Activated CD8-positive, alpha-beta memory T cell treated with anti-CD3 and anti-CD28 coated beads for 1 hour (primary cell): ENCODE measurements at places on chromosomes 5 and 9.

- no peak for DNase-seq
Observed at GRCh38 chr5:54883374-54884194, 101.8 kb downstream of the ESM1 start.

DNA sequence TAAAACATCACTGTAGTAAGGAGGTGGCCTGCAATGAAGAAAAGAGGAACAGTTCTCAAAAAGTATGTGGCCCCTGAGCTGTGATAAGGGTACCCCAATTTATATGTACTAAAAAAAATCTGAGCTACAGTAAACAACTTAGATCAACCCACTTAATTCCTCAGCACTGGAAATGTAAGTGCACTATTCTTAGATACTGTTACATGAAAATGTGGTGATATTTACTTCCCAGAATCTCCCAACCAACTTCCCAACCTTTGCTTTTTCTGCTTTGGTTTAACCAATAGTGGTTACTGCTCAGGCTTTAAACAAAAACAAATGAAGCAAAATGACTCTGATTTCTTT lies 114.8 kb downstream of the SEMA5A start:
- no peak for DNase-seq

DNA sequence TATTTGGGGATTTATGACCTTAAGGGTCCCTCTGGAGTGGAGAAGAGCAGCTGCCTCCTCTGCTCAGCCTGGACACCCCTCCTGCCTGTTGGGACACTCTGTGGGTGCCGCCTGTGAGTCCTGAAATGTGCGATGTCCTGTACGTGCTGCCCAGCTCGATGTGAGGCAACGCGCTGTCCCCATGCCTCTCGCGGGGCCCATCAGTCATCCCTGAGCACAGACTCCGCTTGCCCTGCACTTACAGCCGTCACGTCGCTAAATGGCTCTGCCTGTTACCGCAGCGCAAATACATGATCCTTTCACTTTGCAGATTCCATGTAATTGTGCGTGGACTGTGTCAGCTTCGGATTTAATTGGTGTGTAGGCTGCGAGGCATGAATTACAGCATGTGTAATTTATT lies 27.1 kb downstream of the IRX4 start:
- DNase-seq, result no peak

DNA sequence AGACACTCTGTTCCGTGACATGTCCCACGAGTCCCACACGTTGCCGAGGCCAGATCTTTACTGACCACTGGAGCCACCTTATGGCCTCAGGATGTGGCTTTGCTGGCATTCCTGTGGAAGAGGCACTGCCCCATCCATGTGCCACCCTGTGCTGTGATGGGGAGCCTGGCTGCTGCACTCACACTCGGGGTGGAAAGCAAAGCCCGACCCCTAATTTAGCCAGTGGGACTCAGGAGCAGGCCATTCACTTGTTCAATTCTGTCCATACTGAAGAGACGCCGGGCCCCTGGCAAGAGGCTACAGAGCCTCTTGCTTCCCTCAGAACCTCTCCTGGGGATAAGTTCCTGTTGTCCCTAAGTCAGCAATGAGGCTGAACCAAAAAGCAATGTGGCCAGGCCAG lies 18.6 kb upstream of the CEP72 start:
- DNase-seq, result no peak

- DNase-seq, result no peak
Observed at GRCh38 chr9:127991017-127991756, 10.4 kb upstream of the EEIG1 start.

GRCh38 chr5:62974623-62975022 lies 396.0 kb downstream of the LRRC70 start:
- DNase-seq, result no peak

DNA sequence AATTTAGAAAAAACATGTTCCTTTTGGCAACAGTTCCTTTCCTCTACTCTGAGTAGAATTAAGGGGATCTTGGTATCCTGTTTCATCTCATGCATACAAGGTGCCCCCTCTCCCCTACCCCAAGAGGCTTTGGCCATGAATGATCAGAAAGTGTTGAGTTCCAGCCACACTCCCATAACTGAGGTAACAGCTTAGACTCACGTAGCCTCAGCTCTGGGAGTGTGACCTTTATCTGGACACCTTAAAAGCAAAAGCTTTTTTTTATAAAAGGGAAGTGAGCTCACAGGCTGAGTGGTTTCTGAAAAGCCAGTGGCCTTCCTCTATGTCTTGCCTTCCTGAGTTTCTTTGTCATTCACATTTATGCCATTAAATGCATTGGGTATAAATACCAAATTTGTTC lies 900 bp upstream of the HAVCR2 start:
- no peak for DNase-seq

- peak; percentile 4 for DNase-seq
Observed at GRCh38 chr9:35954942-35955546, 2.9 kb downstream of the OR2S2 start.

- DNase-seq, result no peak
Observed at GRCh38 chr9:111029260-111029659, 9.0 kb downstream of the LPAR1 start.

DNA sequence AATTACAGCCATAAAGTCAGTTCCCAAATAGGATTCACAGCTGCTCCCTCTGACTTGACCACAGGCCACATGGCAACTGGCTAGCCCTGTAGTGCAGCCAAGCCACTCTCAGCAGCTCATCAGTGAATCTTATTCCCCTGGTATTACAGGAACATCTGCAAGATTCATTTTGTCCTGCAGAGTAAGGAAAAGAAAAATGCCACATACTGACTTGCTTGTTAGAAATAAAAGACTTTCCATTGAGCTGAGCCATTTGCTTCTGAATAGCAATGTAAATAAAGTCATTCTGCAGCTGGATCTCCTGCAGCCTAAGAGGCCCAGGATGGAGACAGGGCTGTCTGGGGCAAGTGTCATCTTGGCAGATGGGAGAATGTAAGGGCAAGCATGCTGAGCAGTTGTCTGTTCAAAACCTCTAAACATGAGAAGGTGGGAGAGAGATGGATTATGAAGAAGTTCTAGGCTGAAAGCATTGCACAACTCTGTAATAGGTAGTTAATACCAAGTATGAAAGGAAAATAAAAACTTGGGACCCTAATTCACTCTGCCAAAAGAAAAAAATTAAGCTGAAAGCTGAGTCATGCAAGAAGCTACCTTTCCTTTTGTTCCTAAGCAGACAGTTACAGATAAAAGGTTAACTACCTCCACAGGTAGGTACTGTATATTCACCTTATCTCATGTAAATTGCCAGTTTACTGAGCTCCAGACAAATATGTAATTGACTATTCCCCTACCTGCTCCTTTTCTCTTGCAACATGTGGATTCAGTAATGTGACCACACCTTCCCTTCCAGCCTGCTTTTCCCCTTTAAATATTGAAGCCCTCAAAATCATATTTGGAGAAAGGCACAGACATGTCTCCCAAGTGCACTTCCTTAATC lies 244.4 kb upstream of the RAI14 start:
- DNase-seq, result no peak

GRCh38 chr9:84170521-84171141 lies 169.9 kb downstream of the SLC28A3 start:
- DNase-seq, result no peak

GRCh38 chr9:10661994-10662393 lies 49.2 kb upstream of the PTPRD start:
- no peak for DNase-seq

- DNase-seq, result no peak
Observed at GRCh38 chr9:92397853-92398252, 6.5 kb downstream of the OGN start.

DNA sequence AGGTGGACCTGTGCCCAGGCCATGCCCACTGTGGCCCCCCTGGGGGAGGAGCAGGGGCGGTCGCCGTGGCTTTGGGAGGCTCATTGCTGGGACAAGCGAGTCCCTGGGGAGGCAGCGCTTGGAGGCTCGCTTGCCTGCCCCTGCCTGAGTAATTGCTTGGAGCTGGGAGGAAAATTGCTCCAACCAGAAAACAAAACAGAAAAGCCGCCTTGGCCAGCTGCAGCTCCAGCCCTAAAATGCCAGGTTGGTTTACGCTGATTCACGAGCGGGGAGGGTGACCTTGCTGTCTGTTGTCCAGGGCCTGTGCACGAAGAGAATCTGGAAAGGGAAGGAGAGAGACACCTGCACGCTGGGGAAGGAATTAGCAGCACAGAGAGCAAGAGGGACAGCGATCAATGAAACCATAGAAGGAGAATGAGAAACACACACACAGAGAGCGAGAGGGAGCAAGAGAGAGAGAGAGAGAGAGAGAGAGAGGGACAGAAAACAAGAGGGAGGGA lies 25.3 kb downstream of the NTNG2 start:
- DNase-seq, result no peak

DNA sequence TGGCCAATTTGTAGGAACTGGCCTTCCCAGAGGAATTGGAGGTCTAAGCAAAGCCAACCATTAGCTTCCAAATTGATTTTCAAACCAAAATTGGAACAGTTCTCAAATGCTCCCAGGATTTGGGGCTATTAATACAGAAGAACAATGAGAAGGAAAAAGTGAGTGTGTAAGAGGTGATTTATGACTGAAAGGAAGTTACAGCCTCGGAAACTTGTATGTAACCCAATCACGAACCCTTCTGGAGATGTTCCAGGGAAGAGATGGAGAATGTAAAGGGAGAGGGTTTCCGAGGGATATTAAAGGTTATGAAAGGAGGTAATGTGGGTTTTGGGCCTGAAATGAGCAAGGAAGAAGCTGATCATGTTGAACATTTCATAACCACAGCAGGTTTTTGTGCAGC lies 93.2 kb upstream of the CXCL14 start:
- no peak for DNase-seq

DNA sequence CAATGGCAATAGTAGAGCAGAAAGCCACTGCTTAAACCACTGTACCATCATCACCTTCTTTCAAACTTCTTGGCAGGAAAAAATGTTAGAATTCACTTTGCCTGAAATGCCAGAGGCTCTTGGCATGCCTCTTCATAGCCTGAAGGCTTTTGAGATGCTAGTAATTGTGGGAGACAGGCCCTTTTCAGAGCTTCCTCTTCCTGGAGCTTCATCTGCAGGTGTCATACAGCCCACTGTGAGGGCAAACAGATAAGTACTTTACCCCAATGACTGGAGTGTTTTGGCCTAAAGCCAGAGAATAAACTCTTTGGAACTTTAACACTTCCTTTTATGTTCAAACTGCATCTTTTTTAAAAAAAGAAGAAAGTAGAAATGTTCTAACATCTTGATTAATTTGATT lies 81.3 kb upstream of the TMEM171 start:
- DNase-seq, result no peak

DNA sequence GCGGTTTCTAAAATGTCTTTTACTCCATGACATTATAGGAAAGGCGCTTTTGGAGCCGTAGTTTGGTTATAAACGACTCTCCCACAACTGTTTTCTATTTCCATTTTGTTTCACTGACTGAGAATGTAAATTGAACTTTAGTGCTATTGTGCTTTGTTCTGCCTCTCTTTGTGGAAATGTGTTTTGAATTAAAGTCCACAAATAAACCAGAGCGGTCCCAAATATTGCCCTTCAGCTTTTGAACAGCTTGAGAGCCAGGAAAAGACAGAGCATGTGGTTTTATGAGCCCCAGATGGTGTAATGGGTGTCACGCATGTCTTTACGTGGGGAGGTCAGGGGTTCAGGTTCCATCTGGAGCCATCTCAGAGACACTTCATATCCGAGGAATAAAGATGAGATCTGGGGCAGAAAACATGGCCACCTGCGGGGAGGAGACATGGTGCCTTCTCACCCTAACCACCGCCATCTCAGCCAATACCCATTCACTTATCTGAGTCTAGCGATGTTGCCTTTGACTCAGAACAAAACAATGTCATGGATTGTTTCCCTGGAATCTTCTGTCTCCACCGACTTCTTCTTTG lies 42.5 kb upstream of the ROR2 start:
- no peak for DNase-seq

- DNase-seq, result no peak
Observed at GRCh38 chr9:28086881-28087280, 513.6 kb upstream of the C9orf72 start.

GRCh38 chr9:87278971-87279733 lies 218.5 kb upstream of the DAPK1 start:
- DNase-seq, result no peak

DNA sequence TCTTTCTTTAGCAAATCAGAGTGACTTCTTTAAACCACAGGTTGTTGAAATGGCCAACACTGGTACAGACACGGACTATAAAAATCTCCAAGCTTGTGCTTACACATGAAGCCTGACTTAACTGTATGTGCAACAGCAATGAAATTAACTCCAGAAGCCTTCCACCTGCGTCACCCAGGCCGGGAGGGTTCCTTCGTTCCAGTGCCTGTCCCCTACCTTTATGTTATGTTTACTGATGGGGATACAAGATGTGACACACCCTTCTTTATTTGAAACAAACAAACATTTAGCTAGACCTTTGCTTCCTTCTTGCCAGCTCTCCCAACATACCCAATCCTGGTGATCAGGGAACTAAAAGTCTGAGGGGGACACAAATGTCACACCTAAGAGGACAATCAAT lies 66.0 kb downstream of the GOLPH3 start:
- no peak for DNase-seq

DNA sequence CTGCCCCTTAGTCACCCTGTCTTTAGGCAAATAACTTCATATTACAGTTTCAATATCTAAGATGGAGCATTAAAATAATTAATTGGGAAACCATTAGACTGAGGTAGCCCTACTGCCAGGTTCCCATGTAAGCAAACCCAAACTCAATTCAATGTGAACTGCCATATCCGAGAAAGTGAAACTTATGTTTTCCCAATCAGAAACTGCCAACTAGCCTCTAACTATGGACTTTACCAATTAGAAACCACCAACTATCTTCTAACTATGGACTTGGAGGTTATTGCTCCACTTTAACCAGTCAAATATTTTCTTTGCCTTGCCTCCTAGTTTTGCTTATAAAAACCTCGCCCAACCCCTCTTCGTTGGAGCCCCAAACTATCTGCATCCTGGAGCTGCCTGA lies 218.5 kb downstream of the ENC1 start:
- DNase-seq, result no peak

- DNase-seq, result no peak
Observed at GRCh38 chr5:40675396-40676133, 4.2 kb upstream of the PTGER4 start.

DNA sequence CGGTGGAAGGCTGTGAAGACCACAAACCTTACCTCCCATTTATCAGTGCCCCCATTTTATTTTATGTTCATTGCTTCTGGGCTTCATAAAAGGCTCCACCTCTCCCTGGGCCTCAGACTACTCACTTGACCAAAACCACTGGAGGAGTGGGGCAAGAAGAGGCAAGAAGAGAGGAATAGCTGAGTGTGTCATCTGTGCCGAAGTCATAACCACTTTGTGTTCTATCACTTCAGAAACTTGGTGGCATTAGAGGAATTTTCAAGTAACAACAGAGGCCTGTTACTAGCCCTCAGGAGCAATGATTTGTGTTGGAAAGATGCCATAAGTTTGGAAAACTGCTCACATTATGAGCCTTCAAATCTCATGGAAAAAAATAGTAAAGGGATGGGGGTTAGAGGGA lies 88.7 kb upstream of the PIK3R1 start:
- DNase-seq, result no peak

DNA sequence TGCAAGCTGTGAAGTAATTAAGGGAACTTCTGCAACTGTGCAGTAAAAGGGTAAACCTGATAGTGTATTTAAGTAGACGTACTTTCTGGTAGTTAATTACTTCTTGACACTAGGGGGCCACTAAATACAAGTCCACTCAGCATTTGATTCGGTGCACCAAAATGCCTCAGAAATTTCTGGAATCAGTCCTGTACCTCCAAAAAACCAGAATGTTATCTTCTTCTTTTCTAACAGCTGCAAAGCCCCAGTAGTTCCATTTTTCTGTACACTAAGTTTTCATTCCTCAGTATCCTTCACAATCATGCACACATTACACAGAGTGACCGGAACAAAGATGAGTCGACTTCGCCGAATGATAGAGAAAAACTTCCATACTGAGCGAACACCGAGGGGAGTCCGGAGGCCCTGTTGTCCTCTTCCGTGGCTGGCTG lies 484 bp downstream of the GFM2 start:
- no peak for DNase-seq

- DNase-seq, result no peak
Observed at GRCh38 chr5:171538681-171539080, 119.2 kb downstream of the FGF18 start.
